ENCODE measurements at places on chromosomes 4 and X.

DNA sequence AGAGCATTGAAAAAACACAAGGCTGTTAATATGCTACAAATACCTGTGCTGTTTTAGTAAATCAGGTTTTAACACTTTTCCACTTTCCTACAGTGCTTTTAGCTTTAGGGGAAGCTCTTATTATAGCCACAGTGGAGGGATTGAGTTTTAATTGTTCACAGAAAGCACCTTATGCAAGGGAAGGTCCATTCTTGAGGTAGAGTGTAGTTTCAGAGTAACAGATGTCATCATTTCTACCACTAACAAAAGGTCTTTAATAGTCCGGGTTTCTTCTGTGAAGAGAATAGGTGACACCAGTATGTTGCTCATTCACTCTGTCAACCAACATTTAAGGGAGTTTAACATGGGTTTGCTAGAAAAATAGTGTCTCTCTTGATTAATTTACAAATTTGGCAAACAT is 104.4 kb downstream of the STIM2 start:
- no peak for DNase-seq

DNA sequence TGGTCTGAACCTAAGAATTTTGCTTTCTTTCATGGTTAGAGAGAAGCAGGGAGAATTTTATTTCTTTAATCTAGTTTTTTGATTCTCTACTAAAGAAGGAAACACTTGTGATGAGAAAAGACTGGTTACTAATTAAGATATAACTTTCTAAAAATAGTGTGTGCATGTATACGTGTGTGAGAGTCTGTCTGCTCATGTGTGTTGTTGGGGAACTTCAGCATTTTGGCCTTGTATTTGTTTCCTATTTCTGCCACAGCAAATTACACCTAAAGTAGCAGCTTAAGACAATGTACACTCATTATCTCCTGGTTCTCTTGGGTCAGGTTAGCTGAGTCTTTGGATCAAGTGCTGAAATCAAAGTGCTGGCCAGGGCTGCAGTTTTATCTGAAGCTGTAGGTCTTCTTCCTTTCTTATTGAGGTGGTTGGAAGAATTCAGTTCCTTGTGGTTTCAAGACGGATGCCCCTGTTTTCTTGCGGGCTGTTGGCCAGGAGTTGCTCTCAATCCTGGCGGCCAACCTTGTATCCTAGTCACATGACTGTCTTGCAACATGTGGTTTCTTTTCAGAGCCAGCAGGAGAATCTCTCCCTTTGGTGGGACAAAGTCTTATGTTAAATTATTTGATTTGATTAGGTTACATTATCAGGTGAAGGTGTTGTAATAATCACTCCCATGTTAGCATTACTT is 188.4 kb upstream of the CLNK start:
- no peak for DNase-seq

DNA sequence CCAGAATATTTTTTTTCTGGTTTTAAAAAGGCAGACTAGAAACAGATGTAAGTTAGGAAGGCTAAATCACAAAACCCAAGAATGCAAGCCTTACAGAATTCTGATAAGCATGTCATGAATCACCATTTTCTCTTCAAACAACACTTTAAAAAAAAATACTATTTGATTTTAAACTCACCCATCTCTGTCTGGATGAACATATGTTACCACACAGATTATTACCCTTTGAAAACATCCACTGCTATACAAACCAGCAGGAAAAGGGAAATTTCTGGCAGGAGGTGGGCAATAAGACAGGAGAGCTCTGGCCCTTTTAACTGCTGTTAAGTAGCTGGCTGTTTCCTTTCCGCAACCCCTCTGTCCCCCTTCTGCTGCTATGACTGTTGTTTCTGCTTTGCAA is 317.7 kb upstream of the NOCT start:
- DNase-seq, result no peak

DNA sequence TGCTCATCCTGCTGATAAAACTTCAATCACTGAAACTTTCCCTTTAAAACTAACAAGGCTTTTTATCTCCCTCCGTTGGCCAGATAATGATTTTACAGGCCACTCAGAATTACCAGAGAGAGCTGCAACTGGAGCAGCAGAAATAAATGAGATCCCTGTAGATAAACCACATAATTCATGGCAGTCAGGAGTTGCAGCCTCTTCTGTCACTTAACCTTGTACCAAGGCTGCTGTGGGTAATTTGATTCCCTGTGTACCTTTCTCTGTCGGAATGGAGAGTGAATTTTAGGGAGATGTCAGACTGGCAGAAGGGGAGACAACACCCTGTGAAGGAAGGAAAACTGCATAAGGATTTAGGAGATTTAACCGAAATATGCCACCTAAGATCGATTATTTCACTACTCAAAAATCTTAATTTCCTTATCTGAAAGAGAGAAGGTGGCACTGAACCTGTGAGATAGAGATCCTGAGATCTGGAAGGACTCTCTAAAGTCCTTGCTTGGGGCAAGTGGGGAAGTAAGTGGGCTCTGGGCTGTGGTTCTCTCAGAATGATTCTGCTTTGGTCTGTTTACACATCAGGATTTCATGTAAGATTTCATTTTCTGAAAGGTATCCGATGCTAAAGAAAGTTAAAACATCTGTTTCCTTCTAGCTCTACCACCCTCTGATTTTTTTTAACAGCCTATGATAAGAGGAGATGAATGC is 14.3 kb upstream of the TSPAN5 start:
- DNase-seq, result no peak

- no peak for DNase-seq
These were observed 315.3 kb downstream of the PAPSS1 start for GRCh38 chr4:107404591-107405300.

DNA sequence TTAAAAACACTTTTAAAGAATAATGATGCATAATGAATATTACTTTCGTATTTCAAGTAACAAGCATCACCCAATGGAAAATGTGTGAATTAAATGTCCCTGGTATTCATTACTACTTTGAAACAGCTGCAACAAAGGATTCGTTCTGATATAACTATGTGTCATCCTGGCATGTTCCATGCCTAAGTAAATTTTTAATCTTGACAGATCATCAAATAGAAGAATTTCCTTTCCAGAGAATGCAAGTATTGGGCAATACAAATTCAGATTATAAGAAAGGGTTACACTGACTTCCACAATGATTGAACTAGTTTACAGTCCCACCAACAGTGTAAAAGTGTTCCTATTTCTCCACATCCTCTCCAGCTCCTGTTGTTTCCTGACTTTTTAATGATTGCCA is 105.3 kb downstream of the SPCS3 start:
- DNase-seq, result no peak

- no peak for DNase-seq
These were observed 165.0 kb downstream of the FHIP1A start for GRCh38 chr4:151573945-151574344.

DNA sequence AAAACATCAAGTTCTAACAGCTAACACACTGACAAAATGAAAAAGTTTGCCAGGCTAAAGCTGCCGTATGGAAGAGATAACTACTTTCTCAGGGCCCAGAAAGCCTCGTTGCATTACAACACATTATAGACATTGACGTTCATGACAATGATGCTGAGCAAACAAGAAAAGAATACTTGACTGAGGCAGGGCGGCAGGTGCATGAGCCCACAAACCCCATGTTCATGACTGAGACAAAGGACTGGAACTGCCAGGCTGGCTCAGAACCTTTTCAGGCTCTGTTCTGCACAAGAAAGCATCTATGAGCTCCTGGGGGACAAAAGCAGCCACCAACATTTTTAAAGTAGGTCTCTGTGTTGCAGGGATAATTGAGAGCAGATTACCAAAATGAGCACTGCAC is 13.6 kb downstream of the TLR6 start:
- no peak for DNase-seq

DNA sequence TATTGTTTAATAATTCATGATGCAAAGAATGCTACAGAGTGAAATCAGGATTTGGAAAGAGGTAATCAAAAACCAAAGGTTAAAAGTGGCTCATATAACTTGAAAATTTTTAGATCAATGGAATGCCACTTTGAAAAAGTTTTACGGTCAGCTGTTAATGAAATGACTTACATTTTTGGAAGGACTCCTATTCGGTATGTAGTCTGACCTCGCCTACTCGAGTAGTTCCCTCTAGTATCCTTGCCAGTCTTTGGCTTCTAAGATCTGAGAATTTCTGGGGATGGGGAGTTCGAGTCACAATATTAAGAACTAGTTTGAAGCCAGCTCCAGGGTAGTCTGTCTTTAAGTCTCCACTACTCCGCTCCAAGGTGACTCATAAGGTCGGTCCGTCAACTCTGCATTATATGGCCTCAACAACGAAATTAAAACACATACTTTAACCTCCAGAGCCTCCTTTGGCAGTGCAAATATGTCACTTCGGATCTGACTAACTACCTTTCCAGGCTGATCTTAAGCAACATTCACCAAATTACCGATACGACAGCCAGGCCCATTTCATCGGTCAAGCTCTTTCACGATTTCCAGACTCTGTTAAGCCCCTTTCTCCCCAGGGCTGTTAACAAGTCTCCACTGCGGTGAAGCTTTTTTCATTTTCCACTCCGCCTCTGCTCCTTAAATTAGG is 733 bp upstream of the NAA15 start:
- DNase-seq, result peak; percentile 27

GRCh38 chr4:186825069-186825468 is 101.4 kb upstream of the FAT1 start:
- DNase-seq, result no peak

DNA sequence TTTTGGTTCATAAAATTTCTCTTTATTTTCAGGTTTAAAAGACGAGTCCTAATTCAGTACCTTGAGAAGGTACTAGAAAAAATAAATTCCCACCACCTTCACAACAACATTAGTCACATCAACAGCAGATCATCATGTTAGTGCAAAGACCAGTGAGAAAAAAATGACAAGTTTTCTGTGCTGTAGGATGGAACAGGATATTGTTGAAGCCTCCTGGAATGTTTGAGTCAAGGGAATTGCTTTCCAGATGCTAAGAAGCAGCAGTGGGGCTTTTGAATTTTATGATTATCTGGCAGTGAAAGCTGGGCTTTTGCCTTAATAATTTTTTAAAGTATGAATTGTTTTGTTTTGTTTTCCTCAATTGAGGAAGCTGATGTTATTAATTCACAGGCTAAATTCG is 61.0 kb downstream of the INTS6L start:
- no peak for DNase-seq

GRCh38 chr4:66052426-66052825 is 382.1 kb upstream of the EPHA5 start:
- no peak for DNase-seq

GRCh38 chrX:148599404-148599803 is 99.0 kb downstream of the AFF2 start:
- no peak for DNase-seq
